Daoy (cell line): ENCODE measurements at places on chromosomes 13 and 19. TPM values are rescaled to one million over a fixed set of nuclear protein-coding genes. Genes with fewer than 3 reads are reported as not detected.

DNA sequence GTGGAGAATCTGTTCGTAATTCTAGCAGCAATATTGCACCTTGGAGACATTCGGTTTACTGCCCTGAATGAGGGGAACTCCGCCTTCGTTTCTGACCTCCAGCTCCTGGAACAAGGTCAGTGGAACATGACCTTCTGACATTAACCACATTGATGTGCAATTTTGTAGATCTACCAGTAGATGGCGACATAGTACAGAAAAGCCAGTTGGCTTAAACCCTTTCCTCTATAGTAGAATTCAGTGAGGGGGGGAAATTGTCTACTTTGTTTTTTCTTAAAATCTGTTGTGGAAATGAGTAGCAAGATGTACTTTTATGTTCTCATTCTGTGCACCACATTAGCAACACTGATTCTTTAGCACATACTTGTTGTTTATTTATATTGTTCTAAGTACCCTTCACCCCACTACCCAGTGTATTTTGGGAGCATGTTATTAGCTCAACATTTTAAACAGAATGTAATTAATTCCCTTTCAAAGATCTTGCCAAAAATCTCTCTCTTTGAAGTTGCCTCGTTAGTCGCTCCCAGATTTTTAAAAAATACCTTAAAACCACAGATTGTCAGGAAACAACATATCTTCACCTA is 332.2 kb downstream of the MYO16 start:
- DNase-seq = peak; percentile 11

Gene MATK
- 0.86 and 4.0 TPM in 2 replicates for total RNA-seq

GRCh38 chr13:20796791-20797508 is 23.2 kb upstream of the EEF1AKMT1 start:
- no peak for DNase-seq

GRCh38 chr13:71171740-71172139 is 695.3 kb downstream of the DACH1 start:
- DNase-seq = no peak

Gene COL4A2
- 247 and 262 TPM in 2 replicates for total RNA-seq

GRCh38 chr13:109707044-109707741 is 79.2 kb downstream of the IRS2 start:
- no peak for DNase-seq

DNA sequence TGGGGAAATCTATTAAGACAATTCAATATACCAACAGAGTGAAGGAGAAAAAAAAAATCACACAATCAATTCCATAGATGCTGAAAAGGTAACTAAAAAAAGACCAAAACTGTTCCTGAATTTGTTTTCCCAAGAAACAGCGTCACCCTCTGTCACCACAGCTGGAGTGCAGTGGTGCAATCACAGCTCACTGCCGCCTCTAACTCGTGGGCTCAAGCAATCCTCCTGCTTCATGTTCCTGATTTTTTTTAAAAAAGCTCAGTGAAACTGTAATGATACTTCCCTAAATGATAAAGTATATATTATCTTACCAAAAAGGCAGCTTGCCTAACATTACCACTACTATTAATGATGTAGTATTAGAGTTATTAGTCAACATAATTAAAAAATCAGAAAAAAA is 19.6 kb upstream of the ZFP14 start:
- no peak for DNase-seq

Gene SPPL2B
- total RNA-seq = 19.3 and 24.4 TPM in 2 replicates

Gene TMEM59L
- 0.17 TPM in 1 of 2 replicates, not detected in the other for total RNA-seq

Gene RRAS
- 11.0 and 12.7 TPM in 2 replicates for total RNA-seq

DNA sequence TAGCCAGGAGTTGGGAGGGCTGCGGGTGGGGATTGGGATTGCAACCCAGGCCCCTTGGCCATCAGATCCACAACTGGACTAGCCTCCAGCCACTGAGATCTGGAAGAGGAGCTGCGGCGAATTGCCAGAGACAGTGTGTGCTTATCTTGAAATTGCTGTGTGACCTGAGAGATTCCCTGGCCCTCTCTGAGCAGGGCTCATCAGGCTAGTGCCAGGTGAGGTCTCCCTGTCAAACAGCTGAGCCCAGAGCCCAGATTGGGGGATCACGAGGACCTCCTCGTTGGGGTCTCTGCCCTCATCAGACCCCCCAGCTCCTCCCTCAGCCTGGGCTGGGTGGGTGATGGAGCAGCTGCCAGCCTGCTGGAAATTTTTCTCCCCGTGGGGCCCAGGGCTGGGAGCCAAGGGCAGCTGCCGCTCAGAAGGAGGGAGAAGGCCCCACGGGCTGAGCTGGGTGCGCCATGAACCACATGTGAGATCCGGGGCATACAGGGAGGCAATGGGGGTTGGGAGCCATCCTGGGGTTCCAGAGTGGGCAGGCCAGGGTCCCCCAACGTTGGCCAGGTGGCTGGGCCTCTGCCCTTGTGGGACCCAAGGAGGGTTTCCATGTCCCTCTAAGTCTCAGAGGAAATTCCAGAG is 7.2 kb downstream of the FUT5 start:
- no peak for DNase-seq

Gene LILRB2
- not detected in 2 replicates for total RNA-seq

Gene ACP4
- not detected in 2 replicates for total RNA-seq

- peak; percentile 88 for DNase-seq
Measured at GRCh38 chr19:37506387-37507166, at the start of gene ZNF793. Gene ZNF793, plus strand, starts transcription at chr19:37506939. Its CDS starts 16,501 bp downstream, at chr19:37523440.

DNA sequence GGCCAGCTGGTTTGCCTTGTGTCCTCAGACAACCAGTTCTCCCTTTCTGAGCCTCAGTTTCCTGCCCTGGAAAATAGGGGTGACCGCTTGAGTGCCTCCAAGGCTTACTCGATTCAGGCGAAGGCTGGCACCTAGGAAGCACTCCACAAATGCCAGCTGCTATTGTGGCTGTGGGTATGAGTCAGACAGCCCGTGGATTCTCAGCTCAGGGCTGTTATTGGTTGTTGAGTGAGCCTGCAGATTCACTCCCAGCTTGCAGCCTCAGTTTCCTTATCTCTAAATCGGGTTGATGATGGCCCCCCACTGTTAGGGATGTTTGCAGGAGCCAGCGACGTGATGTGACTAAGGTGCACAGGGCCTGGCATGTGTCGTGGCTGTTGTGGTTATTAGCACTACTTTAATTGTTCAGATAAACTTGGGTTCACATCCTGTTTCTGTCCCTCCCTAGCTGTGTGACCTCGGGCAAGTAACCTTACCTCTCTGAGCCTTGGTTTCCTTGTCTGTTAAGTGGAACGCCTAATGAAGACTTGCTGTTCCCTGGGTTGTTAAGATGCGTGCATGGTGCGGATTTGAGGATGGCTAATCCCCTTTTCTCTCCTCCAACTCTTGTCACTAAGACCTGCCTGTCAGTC is 2.4 kb downstream of the MARK4 start:
- peak; percentile 41 for DNase-seq

DNA sequence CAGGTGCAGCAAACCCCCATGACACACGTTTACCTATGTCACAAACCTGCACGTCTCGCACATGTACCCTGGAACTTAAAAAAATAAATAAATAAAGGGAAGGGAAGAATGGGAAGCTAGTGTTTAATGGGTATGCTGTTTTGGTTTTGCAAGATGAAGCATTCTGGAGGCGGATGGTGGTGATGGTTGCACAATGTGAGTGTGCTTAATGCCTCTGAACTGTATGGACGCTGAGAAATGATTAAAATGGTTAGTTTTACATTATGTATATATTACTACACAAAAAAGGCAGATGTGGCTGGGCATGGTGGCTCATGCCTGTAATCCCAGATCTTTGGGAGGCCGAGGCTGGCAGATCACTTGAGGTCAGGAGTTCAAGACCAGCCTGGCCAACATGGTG is 17.8 kb downstream of the NFILZ start:
- no peak for DNase-seq

GRCh38 chr13:27665333-27665732 is 43.6 kb downstream of the POLR1D start:
- DNase-seq = no peak

- DNase-seq = no peak
Measured at GRCh38 chr19:18393836-18394235, 3.6 kb downstream of the LRRC25 start.

DNA sequence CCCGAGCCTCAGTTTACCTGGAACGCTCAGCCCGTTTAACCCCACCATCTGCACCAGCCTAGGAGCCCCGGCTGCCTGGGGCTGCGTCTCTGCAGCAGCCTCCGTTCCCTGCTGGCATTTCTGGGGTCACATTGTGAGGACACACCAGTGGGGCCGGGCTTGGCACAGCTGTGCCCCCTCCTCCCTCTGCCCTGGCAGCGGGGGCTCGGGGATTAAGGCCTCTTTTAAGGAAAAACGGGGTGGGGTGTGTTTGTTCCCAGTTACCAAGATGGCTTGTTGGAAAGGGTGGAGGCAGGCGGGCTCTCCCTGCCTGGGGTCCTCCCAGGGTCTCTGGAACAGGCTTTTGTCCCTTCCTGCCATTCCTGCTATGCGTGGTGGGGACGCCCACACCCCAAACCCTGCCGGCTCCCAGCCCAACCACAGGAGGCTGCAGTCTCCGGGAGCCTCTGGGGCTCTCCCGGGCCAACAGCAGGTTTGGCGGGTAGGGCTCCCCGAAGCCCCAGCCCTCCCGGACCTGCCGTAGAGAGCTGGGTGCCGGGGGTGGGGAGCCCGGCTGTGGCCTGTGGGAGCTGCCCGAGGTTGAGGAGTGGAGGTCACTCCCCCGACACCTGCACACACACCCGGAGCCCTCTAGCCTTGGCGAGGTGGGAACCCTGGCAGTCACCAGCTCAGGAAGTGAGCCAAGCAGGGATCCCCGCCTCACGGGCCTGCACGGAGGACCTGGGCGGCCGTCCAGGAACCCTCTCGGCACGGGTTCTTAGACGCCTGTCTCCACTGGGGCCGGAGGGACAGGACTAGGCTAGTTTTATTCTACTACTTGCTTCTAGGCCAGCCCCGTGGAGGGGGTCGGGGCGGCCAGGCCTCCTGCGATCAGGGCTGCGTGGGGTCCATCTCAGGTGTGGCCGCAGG is 36.9 kb downstream of the GADD45B start:
- no peak for DNase-seq
